Bone marrow (tissue), 2 donors: ENCODE measurements at places on chromosomes 2 and 18.

GRCh38 chr2:232901736-232902578 lies 31.9 kb downstream of the SNORC start:
- no peak for DNase-seq

DNA sequence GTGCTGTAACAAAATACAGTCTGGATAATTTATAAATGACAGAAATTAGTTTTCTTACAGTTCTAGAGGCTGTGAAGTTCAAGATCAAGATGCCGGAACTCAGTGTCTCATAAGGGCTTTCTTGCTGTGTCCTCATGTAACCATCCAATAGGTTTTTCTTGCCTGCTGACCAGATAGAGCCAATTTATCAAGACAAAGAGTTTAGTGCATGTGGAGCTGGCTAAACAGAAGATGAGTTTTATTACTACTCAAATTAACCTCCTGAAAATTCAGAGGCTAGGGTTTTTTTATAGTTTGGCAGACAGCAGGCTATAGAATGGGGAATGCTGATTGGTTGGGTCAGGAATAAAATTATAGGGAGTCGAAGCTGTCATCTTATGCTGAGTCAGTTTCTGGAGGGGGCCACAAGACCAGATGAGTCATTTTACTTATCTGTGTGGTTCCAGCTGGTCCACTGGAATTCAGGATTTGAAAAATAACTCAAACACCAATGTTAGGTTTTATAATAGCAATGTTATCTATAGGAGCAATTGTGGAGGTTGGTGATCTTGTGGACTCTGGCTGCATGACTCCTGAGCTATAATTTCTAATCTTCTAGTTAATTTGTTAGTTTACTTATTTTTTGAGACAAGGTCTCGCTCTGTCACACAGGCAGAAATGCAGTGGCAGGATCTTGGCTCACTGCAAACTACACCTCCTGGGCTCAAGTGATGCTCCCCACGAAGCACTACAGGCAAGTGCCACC lies 3.2 kb upstream of the PDK1 start:
- no peak for DNase-seq

GRCh38 chr2:191155608-191156071 lies 4.8 kb upstream of the STAT4 start:
- no peak for DNase-seq

- no peak for DNase-seq
These were observed 19.6 kb upstream of the PROKR1 start for GRCh38 chr2:68623820-68624219.
